ENCODE measurements at places on chromosomes 16 and 17. TPM values are rescaled to one million over a fixed set of nuclear protein-coding genes. Genes with fewer than 3 reads are reported as not detected.

DNA sequence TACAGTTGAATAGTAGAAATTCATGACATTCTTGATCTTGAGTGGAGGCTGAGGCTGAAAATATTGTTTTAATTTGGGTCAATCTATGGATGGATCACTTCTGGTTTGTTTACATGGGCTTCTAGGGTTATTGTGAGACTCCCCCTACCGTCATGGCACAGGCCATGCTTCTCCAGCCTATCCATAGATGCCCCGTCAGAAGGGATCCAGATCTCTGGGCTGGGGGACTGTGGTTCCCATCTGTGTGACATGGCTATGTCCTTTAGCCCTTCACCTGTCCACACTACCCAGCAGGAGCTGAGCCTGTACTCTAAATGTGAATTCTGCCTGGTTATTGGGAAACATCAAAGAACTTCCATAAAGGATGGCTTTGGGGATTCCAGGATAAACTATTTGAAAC, 160.4 kb downstream of the ABCC12 start:
- DNase-seq: no peak

GRCh38 chr17:2040942-2041560, 771 bp upstream of the OVCA2 start:
- no peak for DNase-seq

DNA sequence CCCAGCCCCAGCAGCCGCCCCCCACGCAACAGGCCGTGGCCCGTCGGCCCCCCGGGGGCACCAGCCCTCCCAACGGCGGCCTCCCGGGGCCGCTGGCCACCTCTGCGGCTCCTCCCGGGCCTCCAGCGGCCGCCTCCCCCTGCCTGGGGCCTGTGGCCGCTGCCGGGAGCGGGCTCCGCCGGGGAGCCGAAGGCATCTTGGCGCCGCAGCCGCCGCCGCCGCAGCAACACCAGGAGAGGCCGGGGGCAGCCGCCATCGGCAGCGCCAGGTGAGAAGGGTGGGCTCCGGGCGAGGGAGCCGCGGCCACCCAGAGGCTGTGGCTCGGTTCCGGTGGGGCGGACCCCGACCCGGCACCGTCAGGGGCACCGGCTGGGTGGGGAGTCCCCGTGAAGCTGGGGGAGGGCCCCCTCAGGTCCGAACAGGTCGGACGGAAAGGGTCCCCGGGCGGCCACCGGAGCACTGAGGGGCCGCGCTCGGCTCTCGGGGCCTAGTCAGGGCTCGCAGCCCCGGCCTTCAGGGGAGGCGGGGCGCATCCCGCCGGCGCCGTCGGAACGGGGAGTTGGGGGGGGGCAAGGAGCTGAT, 583 bp downstream of the ATXN2L start:
- no peak for DNase-seq

GRCh38 chr17:72097144-72097543, 23.7 kb upstream of the SOX9 start:
- no peak for DNase-seq

Gene GRAPL
- 2.6 TPM for total RNA-seq

Gene AGRP
- not detected for total RNA-seq

DNA sequence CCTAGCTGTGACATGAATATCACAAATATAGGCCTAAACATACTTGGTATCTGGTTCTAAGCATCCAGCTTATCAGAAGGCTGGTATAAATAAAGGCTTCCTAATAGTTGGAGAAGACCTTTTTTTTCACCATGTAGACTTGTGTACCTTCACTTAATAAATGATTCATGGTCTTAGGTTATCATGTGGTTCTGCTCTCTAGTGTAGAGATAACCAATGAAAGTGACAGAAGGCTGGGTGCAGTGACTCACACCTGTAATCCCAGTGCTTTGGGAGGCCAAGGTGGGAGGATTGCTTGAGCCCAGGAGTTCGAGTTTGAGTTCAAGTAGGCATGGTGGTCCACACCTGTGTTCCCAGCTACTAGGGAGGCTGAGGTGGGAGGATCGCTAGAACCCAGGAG, 3.1 kb downstream of the DDX19A start:
- no peak for DNase-seq

Gene NXPH3
- total RNA-seq: 1.6 TPM

- no peak for DNase-seq
These were observed 183.0 kb downstream of the PHKB start for GRCh38 chr16:47644166-47644565.

DNA sequence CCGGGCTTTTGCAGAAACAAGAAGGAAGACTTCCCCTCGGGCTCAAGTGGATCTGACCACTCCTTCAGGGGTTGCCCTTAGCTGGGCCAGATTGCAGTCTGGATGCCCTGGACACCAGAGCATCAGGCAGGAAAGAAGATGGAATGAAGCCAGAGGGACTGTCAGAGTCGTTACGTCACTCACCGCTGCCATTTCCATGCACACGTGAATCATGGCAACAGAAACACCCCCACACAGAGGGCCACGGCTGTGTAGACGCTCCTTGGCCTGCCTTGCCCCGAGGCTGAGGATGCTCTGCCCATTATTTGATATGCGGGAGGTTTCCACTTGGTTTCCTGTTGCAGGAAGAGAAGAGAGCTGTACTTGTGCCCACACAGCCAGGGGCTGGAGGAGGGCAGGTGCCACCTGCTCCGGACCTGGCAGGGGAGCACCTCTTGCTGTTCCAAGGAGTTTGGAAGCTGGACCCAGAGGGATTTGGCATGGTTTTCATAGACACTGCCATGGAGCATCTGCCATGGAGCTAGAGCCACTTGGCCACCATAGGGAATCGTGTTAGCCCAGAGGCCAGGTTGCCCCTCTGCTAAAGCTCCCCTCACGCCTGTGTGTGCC, 29.4 kb downstream of the RBFOX3 start:
- DNase-seq: no peak

DNA sequence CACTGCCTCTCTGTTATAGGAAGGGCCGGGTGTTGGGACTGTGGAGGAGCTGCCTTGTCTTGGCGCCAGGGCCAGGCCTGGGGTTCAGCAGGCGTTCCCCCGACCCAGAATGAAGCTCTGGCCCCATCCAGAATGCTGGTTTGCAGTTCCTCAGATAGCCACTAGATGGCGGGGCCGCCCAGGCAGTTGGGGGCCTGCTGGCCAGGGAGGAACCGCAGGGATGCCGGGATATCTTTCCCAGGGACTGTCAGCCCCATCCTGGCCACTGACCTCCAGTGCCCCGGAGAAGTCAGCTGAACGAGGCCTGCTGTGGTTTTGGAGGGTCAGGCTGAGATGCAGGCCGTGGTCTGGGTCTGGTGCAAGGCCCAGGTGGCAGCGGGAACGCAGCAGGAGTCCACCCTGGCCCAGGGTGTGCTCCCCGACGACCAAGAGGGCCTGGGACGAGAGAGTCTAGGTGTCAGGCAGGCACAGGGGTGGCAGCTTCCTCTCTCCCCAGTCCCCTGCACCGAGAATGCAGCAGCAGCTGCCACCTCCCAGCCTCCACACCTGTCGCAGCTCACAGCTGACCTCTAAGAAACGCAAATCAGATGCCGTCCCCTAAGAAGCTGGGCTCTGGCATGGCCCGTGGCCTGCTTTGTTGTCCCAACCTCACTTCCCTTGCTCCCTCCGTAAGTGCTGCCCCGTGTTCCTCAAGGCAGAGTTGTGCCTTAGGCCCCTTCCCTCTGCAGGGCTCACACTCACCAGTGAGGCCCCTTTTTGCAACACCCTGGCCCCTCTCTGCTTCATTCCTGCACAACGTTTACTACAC, 51.2 kb downstream of the RMI2 start:
- no peak for DNase-seq

DNA sequence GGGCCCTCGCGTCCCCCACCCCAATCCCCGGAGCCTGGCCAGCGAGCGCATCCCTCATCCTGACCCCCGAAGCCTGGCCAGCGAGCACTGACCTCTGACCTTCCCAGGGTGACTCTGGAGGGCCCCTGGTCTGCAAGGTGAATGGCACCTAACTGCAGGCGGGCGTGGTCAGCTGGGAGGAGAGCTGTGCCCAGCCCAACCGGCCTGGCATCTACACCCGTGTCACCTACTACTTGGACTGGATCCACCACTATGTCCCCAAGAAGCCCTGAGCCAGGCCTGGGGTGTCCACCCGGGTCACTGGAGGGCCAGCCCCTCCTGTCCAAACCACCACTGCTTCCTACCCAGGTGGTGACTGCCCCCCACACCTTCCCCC, 2.3 kb downstream of the TPSD1 start:
- DNase-seq: no peak

Gene GABARAPL2
- total RNA-seq: 77.5 TPM

Gene NFATC3
- total RNA-seq: 27.1 TPM

Gene SLFN11
- total RNA-seq: 47.3 TPM

- no peak for DNase-seq
These were observed 76.4 kb downstream of the ANKRD11 start for GRCh38 chr16:89413811-89414585.

Gene SEPTIN1
- 0.37 TPM for total RNA-seq

GRCh38 chr16:67917140-67917851, 14.4 kb downstream of the CTRL start:
- DNase-seq: no peak

DNA sequence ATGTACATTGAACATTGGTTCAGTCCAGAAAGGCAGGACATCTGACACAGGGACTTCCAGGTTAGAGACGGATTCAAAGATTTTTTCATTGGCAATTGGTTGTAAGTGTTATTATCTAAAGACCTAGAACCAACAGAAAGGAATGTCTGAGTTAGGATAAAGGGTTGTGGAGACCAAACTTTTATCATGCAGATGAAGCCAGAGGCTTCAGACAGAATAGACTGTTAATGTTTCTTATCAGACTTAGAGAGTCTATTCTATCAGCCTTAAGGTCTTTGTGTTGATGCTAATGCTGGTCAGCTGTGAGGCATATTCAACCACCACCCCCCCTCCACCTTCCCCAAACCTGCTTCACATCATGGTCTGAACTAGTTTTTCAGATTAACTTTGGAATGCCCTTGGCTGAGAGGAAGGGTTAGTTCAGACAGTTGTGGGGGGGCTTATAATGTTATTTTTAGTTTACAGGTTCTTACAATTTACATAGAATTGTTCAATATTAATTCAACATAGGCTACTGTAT, 2.1 kb upstream of the ITGB3 start:
- DNase-seq: no peak

DNA sequence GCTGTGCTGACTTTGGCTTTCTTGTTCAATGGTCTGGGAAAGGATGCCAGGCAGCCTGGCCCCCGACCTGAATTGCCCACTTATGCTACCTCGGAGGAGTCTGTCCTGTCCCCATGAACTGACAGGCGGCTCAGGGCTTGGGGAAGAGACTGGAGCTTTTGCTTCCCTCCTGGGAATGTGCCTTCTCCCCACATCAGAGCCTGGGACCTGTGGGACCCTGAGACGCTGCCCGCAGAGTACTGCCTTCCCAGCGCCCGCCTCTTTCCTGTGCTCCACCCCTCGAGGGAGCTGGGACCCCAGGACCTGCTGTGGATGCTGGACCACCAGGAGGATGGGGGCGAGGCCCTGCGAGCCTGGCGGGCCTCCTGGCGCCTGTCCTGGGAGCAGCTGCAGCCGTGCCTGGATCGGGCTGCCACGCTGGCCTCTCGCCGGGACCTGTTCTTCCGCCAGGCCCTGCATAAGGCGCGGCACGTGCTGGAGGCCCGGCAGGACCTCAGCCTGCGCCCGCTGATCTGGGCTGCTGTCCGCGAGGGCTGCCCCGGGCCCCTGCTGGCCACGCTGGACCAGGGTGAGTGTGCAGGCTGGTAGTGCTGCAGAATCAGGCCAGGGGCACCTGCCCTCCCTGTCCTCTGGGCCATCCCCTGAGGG, 18.5 kb downstream of the FCSK start:
- DNase-seq: no peak

DNA sequence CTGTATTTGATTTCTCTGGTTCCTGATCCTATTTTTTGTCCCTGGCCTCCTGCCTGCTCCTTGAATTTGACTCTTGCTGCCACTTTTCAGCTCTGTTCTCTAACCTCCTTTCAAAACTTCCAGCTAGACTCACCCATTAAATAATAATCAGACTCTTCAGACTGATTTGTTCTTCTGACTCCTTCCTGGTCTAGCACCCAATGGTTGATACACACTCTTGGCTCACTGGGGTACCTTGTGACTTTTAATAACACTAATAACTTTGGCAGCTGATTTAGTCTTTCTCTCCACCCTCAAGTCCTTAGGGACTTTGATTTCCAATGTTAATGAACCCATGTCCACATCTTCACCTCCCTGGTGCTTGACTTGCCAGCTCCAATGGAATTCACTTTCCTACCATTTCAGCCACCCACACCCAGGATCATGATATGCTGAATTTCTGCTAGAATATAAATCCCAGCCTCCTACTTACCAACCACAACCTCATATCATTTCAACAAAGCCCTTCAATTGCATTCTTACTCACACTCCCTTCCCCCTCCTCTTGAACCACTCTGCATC, 19.7 kb upstream of the C16orf82 start:
- DNase-seq: no peak

- no peak for DNase-seq
These were observed 179.8 kb downstream of the KATNIP start for GRCh38 chr16:27729516-27730304.

GRCh38 chr16:26826500-26826899, 240.2 kb upstream of the C16orf82 start:
- DNase-seq: no peak

Gene ARHGAP23
- 53.8 TPM for total RNA-seq

- DNase-seq: no peak
These were observed 439 bp downstream of the TRIM25 start for GRCh38 chr17:56913353-56913866.

GRCh38 chr16:15492091-15492740, 57.8 kb downstream of the BMERB1 start:
- no peak for DNase-seq

DNA sequence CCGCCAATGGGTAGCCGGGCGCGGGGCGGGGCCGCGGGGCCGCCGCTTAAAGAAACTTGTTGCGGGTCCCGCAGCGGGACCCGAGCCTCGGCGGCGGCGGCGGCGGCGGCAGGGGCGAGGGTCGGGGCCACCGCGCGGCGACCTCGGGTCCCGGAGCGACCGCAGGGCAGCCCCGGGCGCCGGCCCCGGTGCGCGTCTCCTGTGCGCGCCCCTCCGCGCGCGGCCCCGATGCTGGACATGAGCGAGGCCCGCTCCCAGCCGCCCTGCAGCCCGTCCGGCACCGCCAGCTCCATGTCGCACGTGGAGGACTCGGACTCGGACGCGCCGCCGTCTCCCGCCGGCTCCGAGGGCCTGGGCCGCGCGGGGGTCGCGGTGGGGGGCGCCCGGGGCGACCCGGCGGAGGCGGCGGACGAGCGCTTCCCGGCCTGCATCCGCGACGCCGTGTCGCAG, at the start of gene SOX8:
Gene SOX8 (plus strand): TSS at position 76 of the 450 bp plus-strand sequence. CDS start 153 bp downstream, at position 229.
- DNase-seq: no peak

- no peak for DNase-seq
These were observed 50.9 kb downstream of the TEX2 start for GRCh38 chr17:64212122-64212521.

Gene SP6
- 2.2 TPM for total RNA-seq

DNA sequence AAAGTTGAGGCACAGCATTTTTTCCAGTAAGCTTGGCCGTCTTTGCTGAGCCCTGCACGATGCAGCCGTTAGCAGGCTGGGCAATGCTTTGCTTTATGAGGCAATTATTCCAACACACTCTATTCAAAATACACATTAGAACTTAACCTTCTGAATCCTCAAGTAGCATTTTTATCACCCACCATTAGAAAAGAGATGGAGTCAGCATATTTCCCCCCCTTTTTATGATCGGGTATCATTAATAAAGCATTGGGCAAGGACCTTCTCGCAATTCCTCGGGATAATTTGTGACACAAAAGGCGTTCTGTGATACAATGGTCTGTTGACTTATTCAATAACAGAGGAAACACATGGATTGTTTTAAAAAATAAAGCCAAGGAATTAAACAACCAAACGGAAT, 374.5 kb upstream of the RBFOX1 start:
- DNase-seq: no peak

Measured in urinary bladder (tissue), 4 donors.